ENCODE measurements at places on chromosomes 1 and 21. TPM values are rescaled to one million over a fixed set of nuclear protein-coding genes. Genes with fewer than 3 reads are reported as not detected.

DNA sequence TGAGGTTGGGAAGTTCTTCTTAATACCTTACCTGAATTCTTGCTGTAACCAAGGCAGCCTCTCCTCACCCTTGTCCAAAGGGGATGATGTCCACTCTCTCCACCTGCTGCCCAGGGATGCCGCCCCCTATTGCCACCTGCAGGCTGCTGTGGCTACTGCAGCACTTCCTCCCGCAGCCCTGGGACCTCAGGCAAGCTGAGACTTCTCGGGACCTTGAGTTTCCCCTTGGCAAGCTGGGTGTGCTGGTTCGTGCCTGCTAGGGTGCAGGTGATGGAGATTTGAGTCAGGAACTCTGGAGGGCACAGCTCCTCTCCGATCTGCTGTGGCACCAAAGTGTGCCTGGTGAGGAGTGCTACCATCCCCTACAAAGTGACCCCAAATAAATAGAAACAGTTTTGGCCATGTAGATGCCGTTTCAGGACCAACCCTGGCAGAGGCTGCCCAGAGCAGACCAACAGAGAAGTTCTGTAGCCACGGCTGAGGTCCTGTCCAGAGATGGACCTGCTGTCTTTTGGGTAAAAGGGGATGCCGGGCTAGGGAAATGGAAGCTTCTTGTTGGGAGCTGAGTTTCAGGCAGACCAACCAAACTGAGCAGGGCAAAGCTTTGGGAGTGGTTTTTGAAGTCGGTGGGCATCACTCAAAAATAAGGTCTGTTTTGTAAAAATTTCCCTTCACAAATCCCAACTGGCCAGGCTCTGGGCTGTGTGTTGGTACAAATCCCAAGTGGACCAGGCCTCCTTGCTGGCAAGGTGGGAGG, 31.7 kb downstream of the RUNX3 start:
- no peak overlapping the region for H3K27ac ChIP-seq
- H3K4me3 ChIP-seq = no peak overlapping the region
- DNase-seq = peak; percentile 82
- H3K36me3 ChIP-seq = no peaks in the 10 kb centered on the region
- H3K4me1 ChIP-seq = no peaks in the 10 kb centered on the region

GRCh38 chr1:54483875-54484437, 64.1 kb upstream of the ACOT11 start:
- no peaks in the 10 kb centered on the region for H3K36me3 ChIP-seq
- no peaks in the 10 kb centered on the region for H3K27me3 ChIP-seq
- DNase-seq = no peak
- peaks cover 21% of the 10 kb centered on the region for H3K4me1 ChIP-seq
- no peak overlapping the region for H3K27ac ChIP-seq

DNA sequence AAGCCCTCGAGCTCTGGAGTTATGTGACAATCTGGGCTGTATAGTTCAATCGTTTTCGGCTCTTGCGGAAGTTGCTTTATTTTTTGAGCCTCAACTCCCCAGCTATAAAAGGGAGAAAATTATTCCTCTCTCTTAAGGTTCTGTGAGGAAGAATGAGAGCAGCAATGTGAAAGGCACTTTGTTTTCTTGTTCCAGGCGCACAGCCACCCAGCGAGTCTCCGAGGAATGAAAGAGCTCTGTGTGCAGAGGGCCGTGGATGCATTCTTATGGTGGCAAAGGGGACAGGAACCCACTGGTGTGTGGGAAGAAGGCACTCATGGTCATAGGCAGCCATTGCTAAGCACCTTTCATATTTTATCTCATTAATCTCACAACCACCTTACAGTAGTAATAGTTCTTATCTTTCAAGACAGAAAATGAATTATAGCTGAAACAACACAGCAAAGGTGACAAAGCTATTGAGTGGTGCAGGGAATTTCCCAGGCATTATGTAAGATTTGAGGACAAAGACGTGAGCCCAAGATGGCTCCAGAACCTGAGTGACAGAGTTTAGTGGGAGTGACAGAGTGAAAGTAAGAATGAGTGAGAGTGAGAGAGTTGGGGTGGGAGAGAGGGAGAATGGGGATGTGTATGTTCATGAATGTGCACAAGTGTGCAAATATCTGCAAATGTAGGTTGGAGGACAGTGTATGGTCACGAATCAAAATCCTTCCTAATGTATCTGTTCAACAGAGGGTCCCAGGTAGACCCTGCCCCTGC, 9.4 kb downstream of the CYP2J2 start:
- H3K4me1 ChIP-seq = no peaks in the 10 kb centered on the region
- H3K36me3 ChIP-seq = no peaks in the 10 kb centered on the region

- DNase-seq = no peak
- H3K4me3 ChIP-seq = no peak overlapping the region
- no peaks in the 10 kb centered on the region for H3K4me1 ChIP-seq
- H3K27me3 ChIP-seq = no peaks in the 10 kb centered on the region
- no peak overlapping the region for H3K27ac ChIP-seq
Measured at GRCh38 chr21:32137266-32137665, 141.6 kb downstream of the MIS18A start.

DNA sequence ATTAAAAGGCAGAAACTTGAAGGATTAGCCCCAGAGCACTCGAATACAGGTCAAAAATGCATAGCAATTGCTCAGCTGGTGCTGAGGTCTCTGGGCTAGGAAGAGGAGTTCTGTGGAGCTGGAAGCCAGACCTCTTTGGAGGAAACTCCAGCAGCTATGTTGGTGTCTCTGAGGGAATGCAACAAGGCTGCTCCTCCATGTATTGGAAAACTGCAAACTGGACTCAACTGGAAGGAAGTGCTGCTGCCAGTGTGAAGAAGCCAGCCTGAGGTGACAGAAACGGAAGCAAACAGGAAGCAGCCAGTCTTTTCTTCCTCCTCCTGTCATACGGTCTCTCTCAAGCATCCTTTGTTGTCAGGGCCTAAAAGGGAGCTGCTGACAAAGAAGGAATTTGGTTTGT, 233.4 kb upstream of the FGGY start:
- DNase-seq = no peak
- no peak overlapping the region for H3K4me3 ChIP-seq
- no peaks in the 10 kb centered on the region for H3K4me1 ChIP-seq
- H3K36me3 ChIP-seq = no peaks in the 10 kb centered on the region

GRCh38 chr1:9413877-9414213, 121.2 kb downstream of the SPSB1 start:
- no peaks in the 10 kb centered on the region for H3K27me3 ChIP-seq
- H3K4me1 ChIP-seq = peaks cover 19% of the 10 kb centered on the region
- DNase-seq = peak; percentile 66
- H3K36me3 ChIP-seq = no peaks in the 10 kb centered on the region

- peaks cover 17% of the 10 kb centered on the region for H3K4me1 ChIP-seq
- no peaks in the 10 kb centered on the region for H3K36me3 ChIP-seq
- H3K4me3 ChIP-seq = no peak overlapping the region
- no peaks in the 10 kb centered on the region for H3K27me3 ChIP-seq
- no peak overlapping the region for H3K27ac ChIP-seq
- no peak for DNase-seq
Measured at GRCh38 chr1:3578906-3579305, 32.4 kb downstream of the MEGF6 start.

GRCh38 chr1:86018283-86018923, 138.2 kb downstream of the COL24A1 start:
- H3K4me1 ChIP-seq = no peaks in the 10 kb centered on the region
- no peaks in the 10 kb centered on the region for H3K27me3 ChIP-seq
- no peak overlapping the region for H3K4me3 ChIP-seq
- no peak for DNase-seq

The PIGC gene
- 21.0 TPM for total RNA-seq

- no peaks in the 10 kb centered on the region for H3K27me3 ChIP-seq
- no peak overlapping the region for H3K4me3 ChIP-seq
- H3K27ac ChIP-seq = no peak overlapping the region
- H3K4me1 ChIP-seq = peaks cover 3% of the 10 kb centered on the region
- no peak for DNase-seq
Measured at GRCh38 chr1:51253691-51254090, 17.6 kb downstream of the RNF11 start.

GRCh38 chr1:28682840-28683239, 14.3 kb downstream of the GMEB1 start:
- H3K4me3 ChIP-seq = no peak overlapping the region
- H3K4me1 ChIP-seq = no peaks in the 10 kb centered on the region
- DNase-seq = no peak
- peaks cover 28% of the 10 kb centered on the region for H3K36me3 ChIP-seq
- no peak overlapping the region for H3K27ac ChIP-seq

The DAB1 gene
- total RNA-seq = 0.29 TPM

The ARHGAP29 gene
- total RNA-seq = 66.5 TPM

DNA sequence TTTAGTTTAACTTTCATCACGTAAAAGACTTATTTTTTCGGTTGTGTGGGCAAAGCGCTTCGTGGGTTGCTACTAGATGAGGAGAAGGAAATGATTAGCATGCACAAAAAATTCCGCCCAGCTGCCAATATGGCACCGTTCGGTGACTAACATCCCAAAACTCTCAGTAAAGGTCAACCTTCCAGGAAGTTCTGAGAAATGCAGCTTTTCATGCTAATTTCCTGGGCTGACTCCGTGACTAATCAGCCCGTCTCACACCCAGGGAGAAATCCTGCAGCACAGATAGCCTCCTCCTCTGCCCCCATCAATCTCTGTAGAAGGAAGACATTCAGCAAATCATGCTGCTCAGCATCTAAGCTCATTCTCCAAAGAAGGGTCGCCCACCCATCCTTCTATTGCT, 34.1 kb downstream of the TMCO4 start:
- no peak overlapping the region for H3K4me3 ChIP-seq
- H3K27me3 ChIP-seq = no peaks in the 10 kb centered on the region
- H3K27ac ChIP-seq = no peak overlapping the region
- no peak for DNase-seq
- no peaks in the 10 kb centered on the region for H3K4me1 ChIP-seq

The FAM163A gene
- not detected for total RNA-seq

GRCh38 chr1:226353698-226354525, 44.9 kb upstream of the LIN9 start:
- H3K4me3 ChIP-seq = no peak overlapping the region
- peak; percentile 28 for DNase-seq
- H3K27ac ChIP-seq = no peak overlapping the region
- H3K27me3 ChIP-seq = no peaks in the 10 kb centered on the region

DNA sequence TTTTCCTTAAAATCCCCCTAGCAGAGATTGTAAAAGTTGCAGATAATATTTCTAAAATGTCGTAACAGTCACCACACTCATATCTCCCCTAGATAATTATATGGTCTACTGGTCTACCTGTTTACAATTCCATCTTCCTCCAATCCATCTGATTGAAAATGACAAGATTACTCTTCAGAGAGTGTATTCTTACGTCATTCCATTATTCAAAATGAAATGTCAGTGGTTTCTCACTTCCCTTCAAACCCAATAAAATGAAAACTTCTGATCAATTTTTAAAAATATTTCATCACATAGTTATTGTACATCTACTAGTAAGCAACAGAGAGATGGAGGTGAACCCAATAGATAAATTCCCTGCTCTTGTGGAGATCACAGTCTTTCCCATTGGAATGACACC, 202.2 kb upstream of the C8B start:
- no peaks in the 10 kb centered on the region for H3K36me3 ChIP-seq
- no peak for DNase-seq
- H3K27me3 ChIP-seq = no peaks in the 10 kb centered on the region
- H3K4me3 ChIP-seq = no peak overlapping the region
- no peak overlapping the region for H3K27ac ChIP-seq

DNA sequence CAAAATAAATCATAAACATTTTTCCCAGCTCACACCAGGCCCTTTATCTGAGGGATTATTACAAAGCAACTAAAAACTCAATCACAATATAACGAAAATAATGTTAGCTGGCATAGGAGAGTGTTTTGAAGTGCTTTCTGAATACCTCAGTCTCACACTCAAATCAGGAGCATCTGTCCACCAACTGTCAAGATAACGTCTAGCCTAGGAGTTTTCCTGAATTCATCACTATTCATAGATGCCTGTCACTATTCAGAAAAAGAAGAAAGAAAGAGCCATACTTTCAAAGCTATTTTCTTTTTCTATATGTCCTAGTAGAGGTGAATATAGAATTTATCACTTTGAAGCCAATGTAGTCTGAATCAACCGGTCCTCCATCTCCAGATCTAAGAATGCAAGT, 127.0 kb downstream of the AKT3 start:
- H3K27ac ChIP-seq = no peak overlapping the region
- H3K4me3 ChIP-seq = no peak overlapping the region
- H3K36me3 ChIP-seq = no peaks in the 10 kb centered on the region
- H3K4me1 ChIP-seq = peaks cover 2% of the 10 kb centered on the region

DNA sequence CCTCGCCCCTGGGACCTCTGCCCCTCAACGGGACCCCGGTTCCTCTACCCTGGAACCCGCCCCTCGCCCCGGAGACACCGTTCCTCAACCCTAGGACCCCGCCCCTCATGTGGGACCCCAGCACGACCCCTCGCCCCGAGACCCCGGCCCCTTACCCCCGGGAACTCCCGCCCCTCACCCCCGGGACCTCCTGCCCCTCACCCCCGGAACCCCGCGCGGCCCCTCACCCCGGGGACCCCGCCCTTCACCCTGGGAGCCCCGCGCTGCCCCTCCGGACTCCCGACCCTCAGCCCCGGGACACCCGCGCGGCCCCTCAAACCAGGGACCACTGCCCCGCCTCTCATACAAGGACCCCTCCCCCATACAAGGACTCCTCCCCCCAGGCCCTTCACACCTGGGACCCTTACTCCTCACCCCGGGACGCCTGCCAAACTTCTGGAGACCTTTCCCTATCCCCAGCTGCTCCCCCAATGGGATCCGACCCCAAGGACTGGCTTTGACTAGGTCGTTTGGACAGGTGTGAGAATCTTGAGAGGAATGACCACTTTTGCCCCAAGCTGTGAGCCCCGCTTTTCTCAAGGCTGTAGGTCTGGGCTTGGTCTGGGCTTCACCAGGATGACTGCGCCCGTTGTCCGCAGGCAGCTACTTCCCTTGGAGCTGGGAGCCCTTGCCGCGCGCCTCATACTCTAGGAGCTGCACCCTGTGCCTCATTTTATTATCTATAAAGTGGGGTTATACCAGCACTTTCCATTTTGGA, 843 bp downstream of the DIP2A start:
- peaks cover 24% of the 10 kb centered on the region for H3K4me1 ChIP-seq
- peak overlapping the region; percentile 93 for H3K4me3 ChIP-seq
- peak overlapping the region; percentile 87 for H3K27ac ChIP-seq
- DNase-seq = peak; percentile 73

The PTGS2 gene
- total RNA-seq = 30.4 TPM

DNA sequence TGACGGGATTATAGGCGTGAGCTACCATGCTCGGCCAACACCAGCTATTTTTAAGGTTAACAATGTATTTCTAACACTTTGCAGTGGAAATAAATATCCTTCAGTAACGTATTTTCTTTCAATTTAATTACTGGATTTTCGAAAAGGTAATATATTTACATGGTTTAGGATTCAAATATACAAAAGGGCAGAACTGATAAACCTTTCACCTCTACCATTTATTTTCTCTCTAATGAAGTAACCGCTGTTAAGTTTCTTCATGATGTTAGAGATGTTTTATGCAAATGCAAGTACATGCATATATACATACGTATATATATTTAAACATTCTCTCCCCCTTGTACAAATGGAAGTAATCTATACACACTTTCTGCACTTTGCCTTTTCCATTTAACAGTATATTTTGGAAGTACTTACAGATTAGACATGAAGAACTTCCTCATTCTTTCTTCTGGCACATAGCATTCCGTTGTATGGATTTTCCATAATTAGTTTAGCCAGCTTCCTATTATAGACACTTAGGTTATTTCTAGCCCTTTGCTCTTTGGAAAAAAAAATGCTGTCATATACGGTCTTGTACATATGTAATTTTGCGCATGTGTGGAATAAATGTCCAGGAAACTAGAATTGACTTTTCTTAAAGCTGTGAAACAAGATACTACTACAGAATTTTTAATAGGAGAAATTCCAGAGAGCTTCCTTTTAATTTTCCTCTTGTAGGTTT, 14.9 kb upstream of the HJV start:
- no peaks in the 10 kb centered on the region for H3K36me3 ChIP-seq
- H3K4me1 ChIP-seq = no peaks in the 10 kb centered on the region
- H3K4me3 ChIP-seq = peak overlapping the region; percentile 77
- H3K27ac ChIP-seq = peak overlapping the region; percentile 24
- H3K27me3 ChIP-seq = no peaks in the 10 kb centered on the region

The PSMA5 gene
- total RNA-seq = 67.8 TPM

Data from upper lobe of right lung (tissue), 1 donor.